ENCODE measurements at places on chromosomes 5 and 9. TPM values are rescaled to one million over a fixed set of nuclear protein-coding genes. Genes with fewer than 3 reads are reported as not detected.

TMEM215 gene
- total RNA-seq: not detected

KCNIP1 gene
- total RNA-seq: not detected

WNT8A gene
- total RNA-seq: not detected

ROPN1L gene
- 0.66 TPM for total RNA-seq

OBP2B gene
- total RNA-seq: not detected

C5orf24 gene
- total RNA-seq: 38.0 TPM

NDFIP1 gene
- total RNA-seq: 101 TPM

HTR1A gene
- total RNA-seq: not detected

PAX5 gene
- 0.66 TPM for total RNA-seq

TLE4 gene
- total RNA-seq: 19.3 TPM

IFNB1 gene
- total RNA-seq: not detected

BRIX1 gene
- 43.0 TPM for total RNA-seq

FBLL1 gene
- total RNA-seq: not detected

BAG1 gene
- total RNA-seq: 95.2 TPM

CD72 gene
- total RNA-seq: 43.2 TPM

SLC34A3 gene
- total RNA-seq: not detected

GNG10 gene
- 12.3 TPM for total RNA-seq

CCIN gene
- total RNA-seq: not detected

LCN15 gene
- total RNA-seq: not detected

PCDHGB6 gene
- total RNA-seq: not detected

NUTM2G gene
- not detected for total RNA-seq

SAPCD2 gene
- 21.9 TPM for total RNA-seq

PCDHGA8 gene
- not detected for total RNA-seq

NCS1 gene
- total RNA-seq: 30.4 TPM

PCDHA10 gene
- total RNA-seq: not detected

PRELID1 gene
- 142 TPM for total RNA-seq

LCNL1 gene
- 0.11 TPM for total RNA-seq

PTGER4 gene
- 100 TPM for total RNA-seq

MYOZ3 gene
- total RNA-seq: 0.06 TPM

TAF7 gene
- 50.4 TPM for total RNA-seq

GPX3 gene
- total RNA-seq: not detected

TNFSF15 gene
- not detected for total RNA-seq

TAF11L10 gene
- total RNA-seq: not detected

CRB2 gene
- 0.45 TPM for total RNA-seq

LHX6 gene
- total RNA-seq: not detected

ERGIC1 gene
- total RNA-seq: 35.7 TPM

DPP7 gene
- total RNA-seq: 255 TPM

AK1 gene
- 23.2 TPM for total RNA-seq

CYFIP2 gene
- 291 TPM for total RNA-seq

AK8 gene
- total RNA-seq: 0.66 TPM

ZBTB26 gene
- total RNA-seq: 6.0 TPM

GMCL2 gene
- total RNA-seq: not detected

CNTNAP3 gene
- total RNA-seq: not detected

BTNL9 gene
- 0.16 TPM for total RNA-seq

PCDHGB1 gene
- total RNA-seq: not detected
